ENCODE measurements at places on chromosomes 6 and 20.

GRCh38 chr20:39480276-39481043 lies 518.3 kb downstream of the DHX35 start:
- no peak for DNase-seq

GRCh38 chr6:138000941-138001340 lies 106.3 kb downstream of the PERP start:
- no peak for DNase-seq

DNA sequence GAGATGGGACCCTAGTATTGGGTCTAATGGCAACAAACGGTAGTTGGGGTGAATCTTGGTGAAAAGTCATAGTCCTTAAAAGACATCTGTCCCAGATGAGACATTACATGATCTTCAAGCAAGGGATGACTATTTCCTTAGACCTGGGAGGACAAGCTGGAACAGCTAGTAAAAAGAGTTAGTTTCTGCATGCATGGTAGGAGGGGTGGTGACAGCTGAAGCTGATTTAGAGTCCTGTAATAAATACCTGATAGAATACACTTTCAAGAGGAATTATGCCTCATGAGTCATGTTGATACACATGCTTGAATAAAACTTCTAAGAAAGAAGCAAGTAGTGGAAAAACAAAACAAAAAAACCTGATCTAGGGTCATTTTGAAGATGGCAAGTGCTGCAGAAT lies 247.4 kb downstream of the CD109 start:
- no peak for DNase-seq

DNA sequence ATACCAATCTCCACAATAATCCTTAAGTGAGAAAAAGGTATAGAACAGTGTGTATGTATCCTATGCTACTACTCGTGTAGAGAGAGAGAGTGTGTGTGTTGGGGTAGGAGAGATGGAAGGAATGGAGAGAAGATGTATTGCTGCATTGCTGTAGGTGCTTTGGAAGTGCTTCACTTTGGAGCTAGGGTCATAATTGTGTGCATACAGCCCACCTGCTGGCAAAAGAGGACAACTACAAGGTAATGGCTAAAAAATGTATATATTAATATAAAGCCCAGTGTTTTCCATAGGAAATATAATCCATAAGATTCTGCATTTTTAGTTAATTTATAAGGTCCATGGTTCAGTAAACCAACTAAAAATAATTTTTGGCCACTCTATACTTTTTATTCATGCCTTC lies 36.1 kb downstream of the SERAC1 start:
- DNase-seq: no peak

DNA sequence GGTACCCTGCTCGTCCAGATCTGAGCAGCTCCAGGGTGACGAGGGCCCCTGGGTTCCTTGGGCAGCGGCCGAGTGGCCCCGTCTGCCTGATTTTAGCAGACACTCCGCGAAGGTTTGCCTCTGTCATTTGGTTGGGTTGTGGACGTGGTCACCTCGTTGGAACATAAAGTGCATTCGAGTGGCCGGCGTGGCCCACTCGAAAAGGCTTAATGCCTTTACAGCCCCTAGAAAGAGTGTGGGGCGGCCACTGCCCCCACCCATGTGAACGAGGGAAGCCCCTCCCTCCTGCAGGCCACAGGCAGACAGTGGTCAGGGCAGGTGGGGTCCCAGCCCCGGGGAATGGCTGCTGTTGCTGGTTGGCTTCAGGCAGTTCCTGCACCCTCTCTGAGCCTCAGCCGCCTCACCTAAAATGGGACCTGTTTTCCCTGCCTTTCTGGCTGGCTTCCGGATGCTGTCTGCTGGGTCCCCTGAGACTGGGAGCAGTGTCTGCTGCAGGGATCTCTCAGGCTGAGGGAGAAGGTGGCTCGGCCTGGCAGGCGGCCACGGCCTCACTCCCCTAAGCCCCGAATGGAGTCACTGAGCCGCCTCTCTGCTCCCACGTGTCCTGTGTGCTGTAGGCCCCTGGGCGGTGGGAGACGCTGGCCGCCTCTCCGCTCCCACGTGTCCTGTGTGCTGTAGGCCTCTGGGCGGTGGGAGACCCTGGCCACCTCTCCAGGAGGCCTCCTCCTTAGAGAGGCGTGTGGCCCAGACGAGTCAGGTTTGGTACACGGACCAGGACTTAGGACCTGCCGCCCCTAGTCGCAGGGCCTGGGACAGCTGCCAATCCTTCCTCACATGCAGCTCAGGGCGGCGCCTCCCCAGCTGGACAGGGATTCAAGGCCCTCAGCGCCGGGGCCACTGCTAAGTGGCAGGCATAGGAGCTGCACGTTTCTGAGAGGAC lies 233.0 kb downstream of the ERMARD start:
- peak; percentile 51 for DNase-seq

GRCh38 chr20:25083773-25084625 lies 2.1 kb upstream of the VSX1 start:
- DNase-seq: no peak

DNA sequence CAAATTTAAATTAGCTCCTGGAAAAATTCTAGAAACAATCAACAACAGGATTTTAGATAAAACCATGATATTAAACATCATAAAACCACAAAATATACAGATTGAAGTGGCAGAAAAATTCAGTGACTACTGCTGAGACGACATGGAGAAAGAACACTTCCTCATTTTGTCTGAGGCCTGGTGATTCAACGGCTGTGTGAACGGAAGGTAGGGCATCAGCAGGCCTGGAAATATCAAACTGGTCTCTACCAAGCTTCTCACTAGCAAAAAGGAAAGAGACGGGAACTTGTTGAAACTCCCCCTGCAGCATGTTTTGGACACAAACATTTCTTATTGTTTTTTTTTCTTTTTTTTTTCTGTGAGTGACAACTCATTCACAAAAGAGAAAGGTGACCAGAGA lies 58.0 kb upstream of the AHI1 start:
- no peak for DNase-seq

GRCh38 chr20:57475388-57476083 lies 49.4 kb downstream of the CTCFL start:
- peak; percentile 16 for DNase-seq

- DNase-seq: no peak
These were observed 87.3 kb upstream of the TULP1 start for GRCh38 chr6:35599761-35600658.

DNA sequence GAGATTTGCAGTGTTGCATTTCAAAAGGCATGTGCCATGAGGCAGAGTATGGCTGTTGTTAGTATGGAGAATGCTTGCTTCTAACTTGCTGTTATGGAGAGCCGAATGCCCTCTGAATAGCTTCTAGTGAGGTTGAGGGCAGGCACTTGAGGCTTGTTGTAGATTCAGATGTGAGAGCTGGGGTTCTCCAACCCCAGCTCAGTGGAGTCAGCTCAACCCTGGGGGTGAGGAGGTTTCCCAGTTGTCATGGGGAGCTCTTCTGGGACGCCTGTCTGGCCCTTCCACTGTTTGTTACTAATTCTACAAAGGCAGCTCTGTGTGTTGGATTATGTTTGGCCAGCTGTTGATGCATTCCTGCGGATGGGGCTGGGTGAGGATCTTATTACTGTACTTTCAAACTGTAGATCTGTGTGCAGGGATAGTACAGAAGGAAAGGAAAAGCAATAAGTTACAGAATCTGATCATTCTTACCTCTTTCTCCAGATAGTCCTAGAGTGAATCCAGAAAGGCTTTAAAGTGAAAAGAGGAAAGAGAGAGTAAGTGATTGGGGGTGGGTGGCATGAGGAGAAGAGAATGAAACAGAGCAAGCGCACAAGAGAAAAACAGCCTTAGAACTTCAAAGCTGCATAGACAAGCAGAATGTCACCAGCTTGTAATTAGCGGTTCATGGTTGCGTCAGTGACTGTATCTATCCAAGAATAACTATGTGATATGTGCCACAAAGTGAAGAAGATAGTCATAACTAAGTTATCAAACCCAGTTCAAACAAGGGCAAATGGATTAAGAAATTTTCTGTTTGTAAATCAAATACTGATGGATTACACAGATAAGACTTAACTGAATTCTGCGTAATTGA lies 148.7 kb downstream of the PRL start:
- DNase-seq: no peak

GRCh38 chr6:16752206-16752866 lies 8.9 kb downstream of the ATXN1 start:
- DNase-seq: no peak

DNA sequence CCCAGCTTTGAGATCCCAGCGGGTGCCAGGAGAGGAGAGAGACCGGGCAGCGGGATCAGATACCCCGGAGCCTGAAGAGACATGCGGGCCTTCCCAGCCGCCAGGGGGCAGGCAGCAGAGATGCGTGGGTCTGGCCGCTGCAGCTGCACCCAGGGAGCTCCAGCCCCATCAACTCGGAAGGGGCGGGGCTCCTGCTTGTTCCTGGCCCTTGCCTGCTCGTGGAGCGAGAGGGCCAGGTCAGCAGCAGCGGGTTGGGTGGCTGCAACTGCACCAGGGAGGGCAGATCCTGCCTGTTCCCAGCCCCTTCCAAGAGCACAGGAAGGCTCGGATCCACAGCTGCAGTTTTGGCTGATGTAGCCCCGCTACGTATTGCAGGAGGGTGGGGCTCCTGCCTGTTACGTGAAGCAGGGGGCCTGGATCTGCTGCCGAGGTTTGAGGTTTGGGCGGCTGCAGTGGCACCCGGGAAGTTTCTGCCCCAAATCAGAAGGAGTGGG lies 532.8 kb downstream of the RFPL4B start:
- DNase-seq: peak; percentile 55

DNA sequence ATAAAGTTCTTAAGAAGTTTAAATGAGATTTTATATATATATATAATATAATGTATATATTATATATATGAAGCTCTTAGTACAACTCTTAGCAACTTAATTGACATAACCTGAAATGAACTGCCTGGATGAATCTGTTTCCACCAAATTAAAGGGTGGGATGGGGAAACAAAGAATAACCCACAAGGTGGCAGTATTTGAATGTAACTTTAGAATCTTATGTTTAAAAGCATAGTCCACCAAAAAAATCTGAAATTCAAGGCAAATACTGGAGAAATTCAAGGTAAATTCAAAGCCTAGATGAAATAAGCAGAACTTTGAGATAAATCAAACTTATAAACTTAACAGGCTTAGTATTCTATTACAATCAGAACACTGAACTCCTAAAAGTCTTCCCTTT lies 4.4 kb upstream of the IBTK start:
- DNase-seq: no peak

DNA sequence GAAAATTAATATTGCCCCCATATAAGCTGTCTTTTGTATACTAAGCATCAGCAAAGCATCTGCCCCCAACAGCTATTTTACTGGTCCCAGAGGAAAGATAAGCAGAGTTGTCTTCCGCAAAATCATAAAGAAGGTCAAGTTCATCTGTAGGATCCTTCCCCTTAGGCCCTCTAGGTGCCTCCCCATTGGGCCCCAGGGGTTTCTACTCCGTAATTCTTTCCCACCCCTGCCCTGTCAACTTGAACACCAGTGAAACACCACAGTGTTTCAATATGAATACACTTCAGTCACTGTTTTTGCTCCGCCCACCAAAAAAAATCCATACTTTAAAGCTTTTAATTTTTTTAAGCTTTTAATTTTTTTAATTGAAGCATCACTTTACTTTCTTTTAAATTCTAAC lies 159.2 kb downstream of the ATXN1 start:
- peak; percentile 71 for DNase-seq

DNA sequence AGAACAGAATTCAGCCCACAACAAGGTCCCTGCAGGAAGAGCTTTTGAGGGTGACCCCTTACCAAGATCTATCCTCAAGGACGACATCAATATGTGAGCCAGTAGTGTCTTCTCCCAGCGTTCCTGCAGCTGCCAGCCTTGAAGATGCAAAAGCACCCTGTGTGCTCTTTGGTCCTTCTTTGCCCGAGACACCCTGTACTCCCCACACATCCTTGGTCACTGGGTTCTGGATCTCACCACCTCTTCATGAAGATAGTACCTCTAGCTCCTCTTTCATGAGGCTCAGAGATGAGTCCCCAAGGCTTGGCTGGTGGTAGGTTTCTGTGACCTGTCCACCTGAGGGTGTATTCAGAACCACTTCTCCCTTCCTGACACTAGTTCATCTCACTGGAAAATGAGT lies 259.6 kb upstream of the FOXQ1 start:
- DNase-seq: no peak

GRCh38 chr6:147509891-147510290 lies 1.4 kb downstream of the SAMD5 start:
- no peak for DNase-seq

- no peak for DNase-seq
These were observed 265.0 kb downstream of the UTRN start for GRCh38 chr6:144549837-144550747.

DNA sequence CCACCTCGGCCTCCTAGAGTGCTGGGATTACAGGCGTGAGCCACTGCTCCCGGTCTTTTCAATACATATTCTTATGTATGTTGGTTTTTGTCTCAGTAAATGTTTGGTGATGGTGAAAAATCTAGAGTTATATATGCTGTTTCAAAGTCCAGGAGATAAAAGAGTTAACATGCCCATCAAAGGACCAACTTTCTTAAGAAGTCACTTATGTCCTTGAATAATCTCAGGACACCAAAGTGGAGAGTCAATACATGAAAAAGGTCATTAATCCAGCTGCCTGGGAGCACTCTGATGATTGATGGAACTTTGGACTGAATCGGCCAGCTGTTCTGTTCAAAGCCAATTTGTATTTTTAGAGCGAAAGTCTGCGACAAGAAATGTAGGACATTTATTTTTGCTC lies 59.8 kb upstream of the HDAC2 start:
- no peak for DNase-seq

GRCh38 chr6:11144393-11144851 lies 32.9 kb upstream of the ERVFRD-1 start:
- DNase-seq: peak; percentile 91

- no peak for DNase-seq
These were observed 130.0 kb downstream of the BTBD9 start for GRCh38 chr6:38509713-38510112.

GRCh38 chr6:70336996-70337742 lies 34.3 kb upstream of the COL9A1 start:
- no peak for DNase-seq

DNA sequence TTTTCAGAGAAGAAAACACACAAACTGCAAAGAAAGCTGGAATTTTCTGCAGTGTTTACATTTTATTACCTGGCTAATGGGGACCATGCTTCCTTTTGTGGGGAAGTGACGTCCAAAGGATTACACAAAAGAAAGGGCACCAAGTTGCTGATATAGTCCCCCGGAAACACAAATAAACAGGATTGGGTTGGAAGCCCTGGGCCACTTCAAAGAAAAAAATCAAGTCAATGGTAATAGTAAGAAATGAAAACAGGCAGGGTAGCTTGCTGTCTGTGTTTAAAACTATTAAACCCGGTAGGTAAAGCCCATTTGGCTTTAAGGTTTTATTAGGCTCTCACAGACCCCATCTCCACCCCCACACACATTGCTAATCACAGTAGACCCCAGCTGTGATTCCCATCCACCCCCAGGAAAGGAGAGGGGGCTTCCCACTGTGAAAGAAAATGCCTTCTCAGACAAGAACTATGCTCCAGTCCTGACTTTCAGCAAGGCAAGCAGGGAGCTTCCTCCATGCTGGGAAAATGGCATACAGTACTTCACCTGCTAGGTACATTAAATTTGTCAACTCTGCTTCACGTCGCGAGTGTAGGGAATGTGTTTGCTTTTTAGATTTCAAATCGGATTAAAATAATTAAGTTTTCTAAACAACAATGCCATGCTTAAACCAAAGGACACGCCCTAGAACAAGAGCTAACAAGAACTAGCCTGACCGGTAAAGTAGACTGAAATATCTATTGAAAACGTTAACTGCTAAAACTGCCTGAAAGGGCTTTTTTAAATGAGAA lies 1.1 kb downstream of the PERP start:
- DNase-seq: no peak

- no peak for DNase-seq
These were observed 4.9 kb downstream of the VSTM2L start for GRCh38 chr20:37907677-37908401.

- DNase-seq: no peak
These were observed 24.4 kb downstream of the PTPN1 start for GRCh38 chr20:50534567-50534966.

GRCh38 chr20:17343656-17344452 lies 117.0 kb downstream of the PCSK2 start:
- no peak for DNase-seq

Measured in activated effector memory CD4-positive, alpha-beta T cell treated with anti-CD3 and anti-CD28 coated beads, Interleukin-2, amount 50 U/mL, for 16 hours (primary cell).